ENCODE measurements at places on chromosomes 7 and 10.

- DNase-seq, result no peak
Measured at GRCh38 chr10:113044016-113044755, 94.1 kb downstream of the TCF7L2 start.

GRCh38 chr10:27253576-27253975 is 13.0 kb upstream of the ACBD5 start:
- no peak for DNase-seq

DNA sequence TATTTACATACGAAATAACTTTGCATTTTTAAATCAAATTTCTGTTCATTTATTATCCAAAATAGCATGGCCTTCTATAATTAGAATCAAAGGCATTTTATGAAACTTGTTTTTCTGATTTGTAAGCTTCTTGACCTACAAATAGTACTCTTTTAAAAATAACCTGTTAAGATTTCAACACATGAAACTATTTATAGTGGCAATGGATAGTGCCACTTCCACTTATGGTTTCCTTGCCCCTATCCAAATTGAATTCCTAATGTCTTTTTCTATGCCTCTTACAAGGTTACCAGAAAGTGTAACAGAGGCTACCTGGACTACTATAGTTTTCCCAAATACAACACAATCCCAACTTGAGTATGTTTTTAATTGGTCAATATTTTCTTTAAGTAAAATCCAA is 263.5 kb downstream of the SEMA3D start:
- no peak for DNase-seq

GRCh38 chr7:17844514-17845196 is 95.6 kb downstream of the SNX13 start:
- no peak for DNase-seq

DNA sequence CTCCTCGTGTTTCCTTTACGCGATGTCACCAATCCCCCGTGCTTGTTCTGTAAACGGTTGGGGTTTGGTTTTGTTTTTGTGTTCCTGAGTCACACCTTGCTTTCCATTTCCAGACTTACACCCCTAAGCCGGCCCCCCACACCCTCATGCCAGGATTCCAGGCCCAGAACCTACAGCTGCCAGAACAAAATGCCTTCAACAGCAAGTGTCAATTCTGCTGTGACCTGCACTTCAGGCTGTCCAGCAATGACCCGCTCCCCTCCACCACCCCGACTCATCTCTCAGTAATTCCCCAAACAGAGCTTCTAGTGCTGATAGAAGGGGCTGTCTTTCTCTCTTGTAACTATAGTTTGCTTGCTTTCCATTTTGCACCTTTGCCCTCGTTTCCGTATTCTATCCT is 722.1 kb upstream of the CELF2 start:
- DNase-seq, result no peak

All from activated T-helper 1 cell treated with anti-CD3 and anti-CD28 coated beads, Interleukin-2, amount 50 U/mL, for 16 hours (primary cell).